GM23248 (cell line): ENCODE measurements at places on chromosomes 13 and 19. TPM values are rescaled to one million over a fixed set of nuclear protein-coding genes. Genes with fewer than 3 reads are reported as not detected.
A peak's percentile ranks its signal among the peaks of the same experiment; 100 is the strongest.

GRCh38 chr13:28753946-28754345 is 35.2 kb upstream of the SLC46A3 start:
- peak overlapping the region; percentile 69 for H3K27ac ChIP-seq
- H3K4me3 ChIP-seq, result no peak overlapping the region
- H3K27me3 ChIP-seq, result no peaks in the 10 kb centered on the region

DNA sequence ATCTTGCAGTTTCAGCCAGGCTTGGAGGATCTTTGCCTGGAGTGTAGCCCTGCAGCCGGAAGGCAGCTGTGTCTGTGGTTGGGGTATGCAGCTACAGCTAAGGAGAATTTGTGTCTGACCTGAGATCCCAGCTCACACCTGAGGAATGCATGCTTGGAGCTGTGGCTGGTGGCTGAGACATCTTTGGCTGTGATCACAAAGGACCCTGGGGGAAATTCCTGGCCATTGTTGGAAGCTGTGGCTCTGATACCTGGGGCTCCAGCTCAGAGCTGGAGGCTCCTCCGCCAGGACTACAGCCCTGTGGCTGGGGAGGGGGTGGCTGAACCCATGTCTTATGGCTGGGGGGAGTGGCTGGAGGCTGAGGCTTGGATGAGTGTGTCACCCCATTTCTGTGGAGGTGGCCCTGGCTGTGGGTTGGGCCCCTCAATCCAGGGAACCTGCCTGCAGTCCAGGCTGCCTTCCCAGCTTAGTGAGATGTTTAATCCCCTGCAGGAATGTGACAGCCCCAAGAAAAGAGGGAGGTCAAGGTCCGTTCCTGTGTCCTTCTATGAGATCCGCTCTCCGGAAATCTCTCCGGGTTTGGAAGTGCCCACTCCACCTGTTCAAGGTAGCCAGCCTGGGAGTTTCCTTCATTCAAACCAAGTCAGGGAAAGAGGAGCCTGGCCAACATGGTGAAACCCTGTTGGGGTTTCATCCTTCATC is 27.6 kb downstream of the ARHGEF18 start:
- no peak overlapping the region for H3K27ac ChIP-seq
- H3K36me3 ChIP-seq, result no peaks in the 10 kb centered on the region
- no peak for DNase-seq
- no peaks in the 10 kb centered on the region for H3K4me1 ChIP-seq
- H3K4me3 ChIP-seq, result no peak overlapping the region

- no peaks in the 10 kb centered on the region for H3K4me1 ChIP-seq
- peak; percentile 52 for DNase-seq
- peak overlapping the region; percentile 88 for H3K4me3 ChIP-seq
- H3K27ac ChIP-seq, result peak overlapping the region; percentile 70
- H3K27me3 ChIP-seq, result no peaks in the 10 kb centered on the region
- no peaks in the 10 kb centered on the region for H3K36me3 ChIP-seq
These were observed 391 bp downstream of the ZNF761 start for GRCh38 chr19:53432088-53432661.

- peaks cover 21% of the 10 kb centered on the region for H3K4me1 ChIP-seq
- no peaks in the 10 kb centered on the region for H3K27me3 ChIP-seq
- no peaks in the 10 kb centered on the region for H3K36me3 ChIP-seq
These were observed 48.6 kb downstream of the PEPD start for GRCh38 chr19:33472691-33473652.

- no peak overlapping the region for H3K27ac ChIP-seq
- peaks cover 13% of the 10 kb centered on the region for H3K4me1 ChIP-seq
- DNase-seq, result no peak
- no peaks in the 10 kb centered on the region for H3K27me3 ChIP-seq
- H3K4me3 ChIP-seq, result no peak overlapping the region
These were observed 323.7 kb upstream of the HTR2A start for GRCh38 chr13:47220453-47221140.

DNA sequence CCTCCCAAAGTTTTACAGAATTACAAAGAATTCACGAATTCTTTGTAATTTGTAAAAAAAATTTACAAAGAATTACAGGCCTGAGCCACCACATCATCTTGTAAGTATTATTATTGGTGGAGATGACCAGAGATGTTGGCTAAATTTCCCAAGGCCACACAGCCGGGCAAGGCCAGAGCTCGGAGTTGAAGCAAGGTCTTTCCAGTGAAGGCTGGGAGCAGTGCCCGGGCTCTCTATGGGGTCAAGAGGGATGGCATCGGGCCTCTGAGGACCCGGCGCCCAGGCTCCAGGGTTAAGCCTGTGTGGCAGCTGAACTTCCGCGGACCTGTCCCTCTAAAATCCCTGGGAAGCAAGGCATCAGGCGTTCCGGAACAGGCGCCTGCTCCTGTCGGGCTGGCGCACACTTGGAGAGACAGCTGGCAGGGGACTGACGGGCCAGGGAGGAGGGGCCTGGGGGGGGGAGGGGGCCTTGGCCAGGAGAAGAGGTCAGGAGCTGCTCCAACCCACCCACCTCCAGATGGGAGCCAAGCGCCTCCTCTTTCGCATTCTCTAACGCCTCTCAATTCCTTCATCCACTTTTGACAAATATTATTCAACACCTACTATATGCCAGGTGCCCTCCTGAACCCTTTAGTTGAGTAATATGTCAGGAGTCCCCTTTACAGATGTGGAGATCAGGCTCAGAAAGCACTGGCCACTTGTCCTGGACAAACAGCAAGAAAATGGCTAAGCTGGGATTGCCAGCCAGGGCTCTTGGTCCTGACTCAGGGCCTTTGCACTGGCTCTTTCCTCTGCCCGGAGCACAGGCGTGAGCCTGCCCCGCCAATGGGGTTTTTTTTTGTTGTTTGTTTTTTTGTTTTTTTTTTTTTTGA is 36.8 kb upstream of the SEMA6B start:
- no peak for DNase-seq
- H3K4me1 ChIP-seq, result no peaks in the 10 kb centered on the region
- no peak overlapping the region for H3K4me3 ChIP-seq
- H3K27me3 ChIP-seq, result peaks cover 39% of the 10 kb centered on the region
- no peaks in the 10 kb centered on the region for H3K36me3 ChIP-seq

GRCh38 chr13:114106526-114106925 is 25.9 kb downstream of the RASA3 start:
- DNase-seq, result no peak
- peaks cover 19% of the 10 kb centered on the region for H3K4me1 ChIP-seq
- H3K36me3 ChIP-seq, result no peaks in the 10 kb centered on the region
- H3K27me3 ChIP-seq, result no peaks in the 10 kb centered on the region
- no peak overlapping the region for H3K27ac ChIP-seq

DNA sequence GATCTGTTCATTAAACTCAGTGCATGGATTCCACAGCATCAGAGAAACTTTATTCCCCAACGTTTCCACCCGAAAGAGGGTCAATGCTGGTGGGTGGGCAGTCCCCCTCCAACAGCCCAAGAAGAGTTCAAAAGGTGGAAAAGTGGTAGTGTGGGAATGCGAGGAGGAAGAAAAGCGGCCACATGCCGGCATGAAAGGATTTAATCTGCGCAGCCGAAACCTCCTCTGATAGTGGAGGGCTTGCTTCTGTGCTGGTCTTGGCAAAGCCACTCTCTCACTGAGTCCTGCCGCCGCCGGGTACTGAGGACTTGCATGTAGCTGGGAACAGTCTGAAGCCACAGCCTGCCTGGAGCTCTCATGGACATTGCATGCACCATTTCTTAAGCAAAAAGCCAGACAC is 136.2 kb upstream of the ZNF536 start:
- no peaks in the 10 kb centered on the region for H3K27me3 ChIP-seq
- no peak for DNase-seq
- no peak overlapping the region for H3K4me3 ChIP-seq
- no peaks in the 10 kb centered on the region for H3K36me3 ChIP-seq
- H3K4me1 ChIP-seq, result no peaks in the 10 kb centered on the region

DNA sequence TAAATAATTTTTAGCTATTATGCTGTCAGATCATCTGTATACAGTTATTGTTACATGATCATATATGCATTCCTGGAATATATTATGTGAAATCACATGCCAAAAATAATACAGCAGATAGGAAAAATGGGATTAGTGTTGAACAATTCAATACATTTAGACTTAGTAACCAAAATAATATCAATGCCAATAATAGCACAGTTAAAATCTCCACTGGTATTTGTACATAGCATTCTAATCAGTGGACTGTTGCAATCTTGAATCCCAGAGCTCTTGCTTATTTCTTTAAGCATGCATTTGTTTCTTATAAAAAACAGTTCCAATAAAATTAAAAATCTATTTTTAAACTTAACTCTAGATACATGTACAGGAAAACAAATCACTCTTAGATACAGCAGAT is 2772.2 kb downstream of the PCDH9 start:
- no peak overlapping the region for H3K4me3 ChIP-seq
- H3K36me3 ChIP-seq, result no peaks in the 10 kb centered on the region
- no peaks in the 10 kb centered on the region for H3K4me1 ChIP-seq
- DNase-seq, result no peak
- H3K27me3 ChIP-seq, result no peaks in the 10 kb centered on the region

GRCh38 chr19:42278452-42279154 is 9.6 kb downstream of the CIC start:
- no peaks in the 10 kb centered on the region for H3K36me3 ChIP-seq
- DNase-seq, result no peak
- no peaks in the 10 kb centered on the region for H3K27me3 ChIP-seq
- H3K4me3 ChIP-seq, result no peak overlapping the region
- H3K4me1 ChIP-seq, result peaks cover 62% of the 10 kb centered on the region

The MAB21L1 gene
- 13.1 and 13.4 TPM in 2 replicates for total RNA-seq

The OSCAR gene
- 0.54 TPM in 1 of 2 replicates, not detected in the other for total RNA-seq

The TMEM150B gene
- not detected in 2 replicates for total RNA-seq
